ENCODE measurements at places on chromosomes 6 and 20.

- DNase-seq: no peak
Observed at GRCh38 chr20:32849577-32849976, 9.1 kb upstream of the EFCAB8 start.

GRCh38 chr6:124640432-124640831 lies 321.8 kb upstream of the RNF217 start:
- DNase-seq: no peak

DNA sequence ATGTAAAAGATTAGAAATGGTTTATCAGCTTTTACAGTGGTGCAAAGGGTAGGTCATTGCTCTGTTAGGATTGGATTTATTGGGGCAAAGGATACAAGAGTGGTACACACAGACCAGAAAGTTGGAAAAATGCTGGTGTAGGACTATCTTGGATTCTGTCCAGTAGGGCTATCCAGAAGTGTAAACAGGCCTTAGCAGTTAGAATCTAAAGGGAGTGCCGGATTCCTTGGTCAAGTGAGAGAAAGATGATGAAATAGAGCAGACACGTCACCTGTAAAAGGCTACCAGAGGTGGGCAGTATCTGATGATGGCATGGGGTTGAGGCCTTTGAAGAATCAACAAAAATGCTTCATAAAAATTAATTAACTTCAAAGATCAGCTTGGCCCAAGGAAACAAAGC lies 975.9 kb downstream of the KIF16B start:
- peak; percentile 51 for DNase-seq

DNA sequence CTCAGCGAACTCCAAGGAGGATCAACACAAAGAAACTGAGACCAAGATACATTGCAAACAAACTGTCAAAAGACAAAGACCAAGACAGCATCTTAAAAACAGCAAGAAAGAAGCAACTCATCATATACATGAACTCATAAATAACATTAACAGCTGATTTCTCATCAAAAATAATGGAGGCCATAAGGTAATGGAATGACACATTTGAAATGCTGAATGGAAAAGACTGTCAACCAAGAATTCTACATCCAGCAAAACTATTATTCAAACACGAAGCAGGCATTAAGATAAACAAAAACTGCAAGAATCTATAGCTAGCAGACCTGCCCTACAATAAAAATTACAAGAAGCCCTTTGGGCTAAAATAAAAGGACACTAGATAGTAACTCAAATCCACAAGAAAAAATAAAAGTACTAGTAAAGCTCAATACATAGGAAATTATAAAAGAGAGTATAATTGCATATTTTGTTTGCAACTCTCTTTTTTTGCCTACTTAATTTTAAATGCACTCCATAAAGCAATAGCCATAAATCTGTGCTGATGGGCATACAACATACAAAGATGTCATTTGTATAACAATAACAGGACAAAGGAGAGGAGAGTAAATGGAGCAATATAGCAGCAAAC lies 37.9 kb upstream of the FOXF2 start:
- no peak for DNase-seq

- no peak for DNase-seq
Observed at GRCh38 chr6:150536835-150537234, 62.9 kb upstream of the PLEKHG1 start.

GRCh38 chr20:47705497-47705856 lies 79.8 kb downstream of the SULF2 start:
- DNase-seq: no peak
